ENCODE measurements at places on chromosomes 16 and 17.

- no peak for DNase-seq
These were observed 26.8 kb upstream of the HOXB13 start for GRCh38 chr17:48755356-48755755.

GRCh38 chr16:85935974-85936760 is 37.2 kb downstream of the IRF8 start:
- no peak for DNase-seq

DNA sequence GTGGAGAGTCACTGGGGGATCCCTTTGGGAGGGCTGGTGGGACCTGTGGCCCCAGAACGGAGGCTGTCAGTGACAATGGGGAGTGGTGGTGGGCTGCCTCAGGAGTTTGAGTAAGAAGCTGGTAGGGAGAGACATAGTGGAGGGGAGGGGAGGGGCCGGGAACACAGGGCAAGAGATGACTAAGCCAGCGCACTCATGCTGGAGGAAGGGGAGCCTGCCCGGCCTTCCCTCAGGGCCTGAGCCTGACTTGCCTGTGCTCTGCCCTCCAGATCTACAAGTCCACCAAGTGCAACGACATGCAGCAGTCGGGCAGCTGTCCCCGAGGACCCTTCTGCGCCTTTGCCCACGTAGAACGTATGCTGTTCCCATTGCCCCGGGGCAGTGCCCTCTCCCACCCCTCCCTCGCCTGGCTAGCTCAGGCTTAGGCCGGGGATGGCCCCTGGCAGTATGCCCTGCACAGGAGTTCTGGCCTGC is 29.3 kb downstream of the UNC13D start:
- DNase-seq, result peak; percentile 83

DNA sequence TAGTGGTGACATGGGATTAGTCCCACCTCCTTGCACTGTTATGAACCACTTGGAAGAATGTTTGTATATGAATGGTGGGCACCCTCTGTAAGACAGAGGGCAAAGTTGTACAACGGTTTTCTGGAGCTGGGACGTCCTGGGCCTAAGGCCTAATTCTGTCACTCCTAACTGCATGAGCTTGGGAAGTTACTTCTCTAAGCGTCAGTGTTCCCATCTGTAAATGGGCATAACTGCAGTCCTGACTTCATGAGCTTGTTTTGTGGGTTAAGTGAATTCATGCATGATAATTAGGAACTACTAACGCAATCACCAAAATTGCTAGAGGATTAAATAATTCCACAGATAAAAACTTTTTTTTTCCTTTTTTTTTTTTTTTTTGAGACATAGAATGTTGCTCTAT is 1.8 kb downstream of the TBC1D16 start:
- DNase-seq, result no peak

DNA sequence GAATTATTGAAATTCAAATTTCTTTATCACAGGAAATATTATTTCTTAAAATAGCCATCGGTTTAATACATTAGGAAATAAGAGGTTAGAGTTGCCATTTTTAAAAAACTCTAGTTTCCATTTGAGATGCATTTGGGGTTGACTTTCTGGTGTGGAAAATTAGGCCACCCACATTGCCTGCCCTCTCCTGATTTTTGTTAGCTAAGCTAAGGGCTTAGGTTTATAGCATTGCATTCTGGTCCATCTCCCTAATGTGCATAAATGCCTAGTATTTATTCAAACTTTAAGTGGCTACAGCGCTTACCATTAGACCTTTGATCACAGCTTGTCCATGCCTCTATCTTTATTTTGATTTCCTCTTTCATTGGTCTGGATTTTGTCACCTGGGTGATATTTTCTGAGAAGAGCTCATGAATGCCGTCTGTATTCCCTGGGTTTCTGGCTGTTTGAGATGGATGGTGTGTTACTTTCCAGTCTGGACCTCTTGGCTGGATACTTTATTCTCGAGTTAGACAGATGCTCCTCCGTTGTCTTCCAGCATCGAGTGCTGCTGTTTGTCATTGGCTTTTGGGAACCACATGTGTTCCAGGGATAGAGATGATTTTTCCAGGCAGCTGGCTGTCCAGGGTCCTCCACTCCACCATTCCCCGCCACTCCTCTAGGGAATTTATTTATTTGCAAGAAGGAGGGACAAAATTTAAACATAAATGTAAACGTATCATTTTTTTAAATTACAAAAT is 120.3 kb downstream of the KATNIP start:
- no peak for DNase-seq

DNA sequence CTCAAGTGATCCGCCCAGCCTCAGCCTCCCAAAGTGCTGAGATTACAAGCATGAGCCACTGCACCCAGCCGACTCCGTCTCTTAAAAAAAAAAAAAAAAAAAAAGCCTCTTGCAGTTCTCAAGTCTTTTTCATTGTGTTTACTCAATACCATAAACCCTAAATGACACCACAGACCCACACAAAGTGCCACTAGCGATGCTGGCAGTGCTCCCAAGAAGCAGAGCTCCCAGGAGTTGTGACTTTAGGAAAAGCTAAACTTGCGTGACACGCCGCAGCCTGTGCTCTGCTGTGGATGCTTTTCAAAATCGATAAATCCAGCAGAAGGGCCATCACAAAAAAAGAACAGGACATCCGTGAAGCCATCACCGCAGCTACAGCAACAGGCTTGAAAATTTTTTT is 114.7 kb downstream of the ANKRD11 start:
- DNase-seq, result no peak

- no peak for DNase-seq
These were observed 19.5 kb downstream of the LYRM1 start for GRCh38 chr16:20920091-20920490.

- DNase-seq, result no peak
These were observed 165.3 kb downstream of the MRTFB start for GRCh38 chr16:14236401-14236800.
